ENCODE measurements at places on chromosomes 12 and 14.
A peak's percentile ranks its signal among the peaks of the same experiment; 100 is the strongest.

DNA sequence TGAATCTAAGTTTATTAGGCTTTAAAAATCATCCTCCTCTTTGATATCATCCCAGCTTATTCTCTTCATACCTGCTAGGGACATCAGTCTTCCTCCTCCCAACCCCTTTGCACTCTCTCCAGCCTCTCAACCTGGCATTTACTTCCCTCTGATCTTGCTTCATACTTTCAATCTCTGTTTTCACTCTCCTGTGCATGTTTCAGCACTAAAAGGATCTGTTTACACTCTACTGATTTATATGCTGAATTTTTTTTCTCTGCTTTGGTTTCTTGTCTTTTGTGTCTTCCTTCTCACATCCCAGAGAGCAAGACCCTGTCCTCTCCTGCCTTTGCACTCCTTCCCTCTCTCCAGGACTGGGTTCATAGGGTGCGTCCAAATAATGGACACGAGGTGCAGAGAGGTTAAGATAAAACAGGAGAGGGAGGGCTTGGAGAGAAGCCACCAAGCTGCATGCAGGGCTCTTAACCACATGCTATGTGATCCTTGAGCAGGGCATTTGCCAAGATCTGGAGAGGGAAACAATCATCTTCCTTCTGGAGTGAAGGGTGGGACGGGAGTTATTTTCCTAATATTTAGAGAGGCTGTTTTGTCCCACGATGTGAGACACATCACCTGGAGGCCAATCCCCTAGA, 3.0 kb upstream of the CISTR start:
- no peak for DNase-seq

DNA sequence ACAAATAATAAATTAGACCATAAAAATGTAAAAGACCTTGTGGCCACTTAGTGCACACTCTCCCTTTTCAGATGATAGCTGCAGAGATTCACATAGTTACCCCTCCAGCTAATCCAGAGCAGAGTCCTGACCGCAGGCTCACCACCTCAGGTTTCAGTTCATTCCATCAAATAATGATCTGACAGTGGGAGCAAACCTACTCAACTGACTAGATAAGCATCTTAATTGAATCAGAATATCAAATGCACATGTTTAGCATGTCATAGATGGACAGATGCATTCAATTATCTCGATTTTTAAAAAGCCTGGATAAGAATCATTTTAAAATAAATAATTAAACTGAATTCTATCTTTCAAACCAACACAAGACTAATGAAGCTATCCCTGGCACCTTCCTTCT, 242.3 kb upstream of the PDZRN4 start:
- no peak for DNase-seq

GRCh38 chr14:79502751-79503148, 708.6 kb downstream of the DIO2 start:
- no peak for DNase-seq

DNA sequence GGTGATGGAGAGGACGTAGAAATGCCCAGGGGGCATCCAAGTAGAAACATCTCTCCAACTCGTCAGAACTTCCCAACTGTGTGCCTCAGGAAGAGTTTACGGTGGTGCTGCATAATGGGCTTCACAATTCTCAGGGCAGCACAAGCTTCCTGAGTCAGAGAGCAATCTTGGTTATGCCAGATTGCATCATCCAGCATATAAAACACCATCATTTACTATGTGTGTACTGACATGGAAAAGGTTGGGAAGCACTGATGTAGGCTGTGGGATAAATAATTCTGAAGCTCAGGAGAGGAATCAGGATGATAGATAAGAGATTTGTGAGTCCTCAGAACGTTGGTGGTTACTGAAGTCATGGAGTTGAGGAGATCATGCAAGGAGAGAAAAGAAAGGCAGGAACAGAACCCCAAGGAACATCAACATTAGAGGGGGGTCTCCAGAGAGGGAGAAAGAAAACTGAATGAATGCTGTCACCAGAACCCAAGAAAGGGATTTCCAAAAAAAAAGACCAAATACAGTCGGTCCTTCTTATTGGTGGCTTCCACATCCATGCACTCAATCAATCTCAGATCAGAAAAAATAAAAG, 4.7 kb upstream of the NCKAP5L start:
- no peak for DNase-seq

- DNase-seq = no peak
Observed at GRCh38 chr14:50087341-50088116, 28.8 kb downstream of the VCPKMT start.

GRCh38 chr14:31159682-31160296, 47.8 kb downstream of the HECTD1 start:
- DNase-seq = no peak

GRCh38 chr12:29983851-29984250, 200.1 kb upstream of the TMTC1 start:
- no peak for DNase-seq

- no peak for DNase-seq
Observed at GRCh38 chr12:104294927-104295668, 8.4 kb upstream of the EID3 start.

DNA sequence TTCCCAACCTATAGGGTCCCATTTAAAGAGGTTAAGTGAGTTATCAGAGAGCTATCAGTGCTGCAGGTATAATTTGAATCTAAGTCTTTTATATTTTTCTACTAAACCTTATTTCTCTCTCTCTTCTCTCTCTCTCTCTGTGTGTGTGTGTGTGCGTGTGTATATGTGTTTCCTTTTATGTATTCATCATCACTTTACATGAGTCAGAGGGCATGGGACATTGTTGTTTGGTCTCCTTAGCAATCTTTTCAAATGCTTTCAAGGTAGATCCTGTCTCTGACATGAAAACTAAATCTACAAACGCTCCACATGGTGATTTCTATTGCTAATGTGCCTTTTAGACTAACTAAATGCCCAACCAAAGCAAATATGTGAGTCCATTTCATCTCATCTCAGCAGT, 459.7 kb downstream of the BTG1 start:
- DNase-seq = no peak

DNA sequence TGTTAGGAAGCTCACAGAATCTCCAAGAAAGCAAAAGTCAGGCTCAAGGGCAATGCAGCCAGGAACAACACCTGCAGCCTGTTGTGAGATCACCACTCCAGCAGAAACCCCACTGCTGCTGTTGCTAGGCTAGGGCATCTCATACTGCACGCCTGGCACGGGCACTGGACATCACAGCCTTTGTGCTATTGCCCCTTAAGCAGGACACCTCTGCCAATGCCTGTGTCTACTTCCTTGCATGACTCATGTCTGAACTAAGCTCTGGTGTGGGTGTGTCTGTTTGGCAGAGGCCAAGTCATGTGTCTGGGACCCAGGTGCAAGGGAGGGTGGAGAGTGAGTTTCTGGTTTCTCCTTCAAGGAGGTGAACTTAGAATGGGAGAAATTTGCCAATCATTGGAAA, 10.0 kb upstream of the DDX47 start:
- peak; percentile 55 for DNase-seq

GRCh38 chr12:53746592-53747092, 5.1 kb downstream of the CISTR start:
- DNase-seq = peak; percentile 78

DNA sequence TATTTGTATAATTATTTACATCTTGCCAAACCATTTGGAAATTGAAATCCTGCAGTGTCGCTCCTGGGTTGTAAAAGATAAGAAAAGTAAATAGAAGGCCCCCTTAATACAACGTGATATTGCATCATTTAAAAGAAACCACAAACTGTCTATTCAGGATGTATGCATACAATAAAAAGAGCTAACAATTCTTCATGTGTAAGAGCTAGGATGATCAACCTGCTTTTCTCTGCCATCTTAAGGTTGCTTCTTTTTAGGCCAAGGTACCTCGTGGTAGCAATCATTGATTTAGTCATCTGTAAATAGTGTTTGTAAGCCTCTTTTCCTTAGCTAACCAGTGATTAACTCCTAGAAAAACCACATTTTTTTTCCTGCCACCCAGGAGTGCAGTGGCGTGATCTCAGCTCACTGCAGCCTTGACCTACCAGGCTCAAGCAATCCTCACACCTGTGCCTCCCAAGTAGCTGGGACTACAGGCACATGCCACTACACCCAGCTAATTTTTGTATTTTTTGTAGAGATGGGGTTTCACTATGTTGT, 3.3 kb upstream of the USP44 start:
- no peak for DNase-seq

DNA sequence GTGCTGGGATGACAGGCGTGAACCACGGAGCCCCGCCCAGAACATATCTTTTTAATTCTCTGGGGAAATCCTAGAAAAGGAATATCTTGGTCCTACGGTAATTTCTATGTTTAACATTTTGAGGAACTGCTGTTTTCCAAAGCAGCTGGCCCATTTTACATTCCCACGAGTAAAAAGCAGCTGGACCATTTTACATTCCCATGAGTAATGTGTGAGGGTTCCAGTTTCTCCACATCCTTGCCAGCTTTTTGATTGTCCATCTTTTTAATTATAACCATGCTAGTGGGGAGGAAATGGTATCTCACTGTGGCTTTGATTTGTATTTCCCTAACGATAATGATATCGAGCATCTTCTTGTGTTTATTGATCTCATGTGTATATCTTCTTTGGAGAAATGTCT, 4.4 kb upstream of the P2RX4 start:
- no peak for DNase-seq

DNA sequence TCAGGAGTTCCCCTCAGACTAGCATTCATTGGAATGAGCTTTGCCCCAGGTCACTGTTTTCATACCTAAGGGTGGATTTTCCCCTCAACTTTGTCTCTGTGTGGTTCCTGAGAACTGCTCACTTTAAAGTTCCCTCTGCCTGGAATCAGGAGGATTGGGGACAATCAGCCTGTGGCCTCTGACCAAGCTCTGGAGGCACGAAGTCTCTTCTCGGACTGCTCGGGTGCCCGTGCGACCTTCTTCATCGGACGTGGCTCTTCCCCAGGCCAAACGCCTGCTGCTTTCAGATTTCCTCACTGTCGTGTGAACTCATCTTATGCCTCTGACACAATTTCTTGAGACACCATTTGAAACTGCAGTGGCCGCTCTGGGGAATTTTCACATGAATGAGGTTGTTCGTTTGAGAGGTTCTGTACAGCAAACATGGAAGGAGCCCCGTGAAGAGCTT, 153.7 kb upstream of the PZP start:
- no peak for DNase-seq

DNA sequence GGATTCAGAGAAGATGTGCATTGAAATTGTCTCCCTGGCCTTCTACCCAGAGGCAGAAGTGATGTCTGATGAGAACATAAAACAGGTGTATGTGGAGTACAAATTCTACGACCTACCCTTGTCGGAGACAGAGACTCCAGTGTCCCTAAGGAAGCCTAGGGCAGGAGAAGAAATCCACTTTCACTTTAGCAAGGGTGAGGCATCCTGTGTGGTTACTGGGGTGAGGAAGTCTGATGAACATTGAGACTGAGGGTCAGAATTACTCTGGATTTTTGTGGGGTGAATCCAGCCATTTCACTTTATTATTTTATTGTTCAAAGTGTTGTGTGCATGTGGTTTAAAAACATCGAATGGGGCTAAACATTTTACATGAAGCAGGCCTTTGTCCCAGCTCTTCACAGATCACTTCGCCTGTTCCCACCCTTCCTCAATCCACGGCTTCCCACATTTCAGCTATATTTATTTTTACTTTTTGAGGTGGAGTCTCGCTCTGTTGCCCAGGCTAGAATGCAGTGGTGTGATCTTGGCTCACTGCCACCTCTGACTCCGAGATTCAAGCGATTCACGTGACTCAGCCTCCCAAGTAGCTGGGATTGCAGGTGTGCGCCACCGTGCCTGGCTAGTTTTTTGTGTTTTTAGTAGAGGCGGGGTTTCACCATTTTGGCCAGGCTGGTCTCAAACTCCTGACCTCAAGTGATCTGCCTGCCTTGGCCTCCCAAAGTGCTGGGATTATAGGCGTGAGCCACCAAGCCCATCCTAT, 40.6 kb downstream of the SUPT16H start:
- no peak for DNase-seq

DNA sequence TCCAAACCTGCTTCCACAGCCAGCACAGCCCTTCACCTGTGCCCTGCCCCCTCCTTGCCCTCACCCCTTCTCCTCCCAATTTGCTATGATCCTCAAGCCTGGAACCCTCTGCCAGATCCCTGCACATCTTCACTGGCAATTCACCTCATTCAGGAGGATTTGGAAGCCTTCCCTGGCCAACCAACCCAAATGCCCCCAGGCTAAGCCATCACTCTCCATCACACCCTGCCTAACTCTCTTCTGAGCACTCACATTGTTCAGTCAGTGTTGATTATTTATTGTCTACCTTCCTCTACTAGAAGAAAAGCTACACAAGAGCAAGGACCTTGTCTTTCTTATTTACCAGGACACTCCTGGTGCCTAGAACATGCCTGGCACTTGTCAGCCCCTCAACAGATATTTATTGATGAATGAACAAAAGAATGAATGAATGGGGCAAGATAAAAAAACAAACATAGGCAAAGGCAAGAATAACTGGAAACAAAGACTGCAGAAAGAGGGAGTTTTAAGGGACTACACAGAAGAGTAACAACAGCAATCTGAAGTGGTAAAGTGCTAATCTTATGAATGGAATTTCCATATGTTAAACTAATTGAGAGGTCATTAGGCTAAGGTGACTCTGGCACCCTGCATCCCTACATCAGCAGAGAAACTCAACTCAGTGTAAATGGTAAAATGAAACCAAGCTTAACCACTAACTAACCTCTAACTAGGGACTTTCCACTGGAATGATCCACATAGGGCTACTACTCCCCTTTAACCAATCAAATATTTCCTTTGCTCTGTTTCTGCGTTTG, 33.4 kb downstream of the TMTC1 start:
- no peak for DNase-seq

- DNase-seq = peak; percentile 13
Observed at GRCh38 chr12:47729233-47729632, 3.9 kb upstream of the ENDOU start.

DNA sequence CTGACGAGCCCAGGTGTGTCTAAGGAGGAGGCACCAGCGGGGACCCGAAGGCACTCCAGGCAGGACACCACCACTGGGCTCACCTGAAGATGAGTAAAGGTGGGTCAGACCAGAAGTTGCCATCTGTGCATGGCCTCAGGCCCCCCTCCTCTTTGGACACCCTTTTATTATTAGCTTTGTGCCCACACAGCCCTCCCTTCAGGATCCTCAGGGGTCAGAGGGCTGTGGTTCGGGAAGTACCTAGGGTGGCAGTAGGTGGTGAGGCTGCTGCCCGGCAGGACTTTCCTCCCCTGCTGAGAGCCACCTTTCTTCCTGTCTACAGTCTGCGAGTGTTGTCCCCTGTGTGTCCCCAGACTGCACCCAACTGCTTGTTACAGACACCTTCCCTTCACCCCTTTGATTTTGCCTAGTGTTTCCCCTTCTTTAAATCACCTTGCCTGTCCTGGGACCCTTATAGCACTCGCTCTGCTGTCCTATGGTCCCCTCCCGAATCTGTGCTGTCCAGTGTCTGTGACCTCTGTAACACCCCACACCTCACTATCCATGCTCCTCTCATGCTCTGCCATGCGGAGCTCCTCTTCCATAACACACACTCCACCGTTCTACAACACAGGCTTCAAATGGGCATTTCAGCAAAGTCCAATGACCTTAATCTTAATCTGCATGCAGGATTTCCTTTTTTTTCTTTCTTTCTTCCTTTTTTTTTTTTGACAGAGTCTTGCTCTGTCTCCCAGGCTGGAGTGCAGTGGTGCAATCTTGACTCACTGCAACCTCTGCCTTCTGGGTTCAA, 25.7 kb downstream of the SOAT2 start:
- no peak for DNase-seq
